ENCODE measurements at places on chromosomes 1 and 21.

GRCh38 chr21:34669149-34669879 is 520 bp downstream of the CLIC6 start:
- no peak for DNase-seq

GRCh38 chr1:197422993-197423392 is 154.9 kb downstream of the CRB1 start:
- no peak for DNase-seq

- DNase-seq: no peak
Measured at GRCh38 chr1:51238034-51238403, 1.9 kb downstream of the RNF11 start.

- DNase-seq: no peak
Measured at GRCh38 chr1:232917053-232917452, 33.4 kb upstream of the NTPCR start.

GRCh38 chr1:192974701-192975100 is 84.5 kb downstream of the UCHL5 start:
- DNase-seq: no peak

GRCh38 chr1:116808848-116809508 is 54.7 kb downstream of the CD2 start:
- no peak for DNase-seq

GRCh38 chr1:117556341-117556740 is 49.5 kb upstream of the TENT5C start:
- DNase-seq: no peak

All from T-helper 17 cell (primary cell).